ENCODE measurements at places on chromosomes 4 and X.

GRCh38 chr4:171947400-171947799 is 134.2 kb downstream of the GALNTL6 start:
- no peak for DNase-seq

- no peak for DNase-seq
Measured at GRCh38 chr4:36187723-36188333, 56.5 kb downstream of the ARAP2 start.

- no peak for DNase-seq
Measured at GRCh38 chr4:108714880-108715279, 48.0 kb downstream of the ETNPPL start.

- no peak for DNase-seq
Measured at GRCh38 chrX:41594634-41595033, 94.1 kb upstream of the GPR34 start.

DNA sequence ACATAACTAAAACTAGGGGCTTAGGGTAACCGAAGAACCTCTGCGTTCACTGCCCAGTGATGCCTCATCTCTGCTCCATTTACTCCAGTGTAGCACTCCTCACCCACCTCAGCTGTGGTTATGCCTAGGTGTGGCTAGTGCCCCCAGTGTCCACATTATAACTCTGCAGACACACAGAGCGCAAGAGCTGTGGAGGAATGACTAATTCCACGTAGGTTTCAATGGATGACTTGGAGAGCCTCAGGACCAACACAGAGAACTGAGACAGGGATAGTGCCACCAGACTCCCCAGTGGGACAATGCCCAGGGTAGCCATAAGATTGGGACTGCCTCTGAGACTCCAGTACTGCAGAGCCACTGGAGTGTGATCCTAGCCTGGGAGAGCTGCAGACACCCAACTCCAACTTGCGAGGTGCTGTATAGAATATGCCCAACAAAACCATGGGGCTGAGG is 542.4 kb upstream of the DIPK2B start:
- DNase-seq: peak; percentile 51

DNA sequence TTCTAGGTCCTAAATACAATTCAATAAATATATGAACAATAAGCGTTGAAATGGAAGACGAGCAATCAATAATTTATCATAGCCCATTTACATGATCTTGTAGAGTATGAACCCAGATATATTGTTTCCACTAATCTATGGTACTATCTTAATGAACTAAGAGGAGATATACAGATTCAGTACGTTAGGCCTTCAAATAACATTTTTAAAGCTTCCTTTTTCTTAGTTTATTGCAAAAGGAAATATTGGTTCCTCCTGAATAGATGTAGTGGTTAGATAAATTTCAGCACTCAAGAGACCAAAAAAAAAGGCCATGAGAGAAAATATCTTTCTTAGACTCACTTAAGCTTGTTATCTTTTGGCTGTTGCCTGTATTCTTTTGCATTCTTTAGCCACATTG is 147.5 kb upstream of the PITX2 start:
- no peak for DNase-seq

DNA sequence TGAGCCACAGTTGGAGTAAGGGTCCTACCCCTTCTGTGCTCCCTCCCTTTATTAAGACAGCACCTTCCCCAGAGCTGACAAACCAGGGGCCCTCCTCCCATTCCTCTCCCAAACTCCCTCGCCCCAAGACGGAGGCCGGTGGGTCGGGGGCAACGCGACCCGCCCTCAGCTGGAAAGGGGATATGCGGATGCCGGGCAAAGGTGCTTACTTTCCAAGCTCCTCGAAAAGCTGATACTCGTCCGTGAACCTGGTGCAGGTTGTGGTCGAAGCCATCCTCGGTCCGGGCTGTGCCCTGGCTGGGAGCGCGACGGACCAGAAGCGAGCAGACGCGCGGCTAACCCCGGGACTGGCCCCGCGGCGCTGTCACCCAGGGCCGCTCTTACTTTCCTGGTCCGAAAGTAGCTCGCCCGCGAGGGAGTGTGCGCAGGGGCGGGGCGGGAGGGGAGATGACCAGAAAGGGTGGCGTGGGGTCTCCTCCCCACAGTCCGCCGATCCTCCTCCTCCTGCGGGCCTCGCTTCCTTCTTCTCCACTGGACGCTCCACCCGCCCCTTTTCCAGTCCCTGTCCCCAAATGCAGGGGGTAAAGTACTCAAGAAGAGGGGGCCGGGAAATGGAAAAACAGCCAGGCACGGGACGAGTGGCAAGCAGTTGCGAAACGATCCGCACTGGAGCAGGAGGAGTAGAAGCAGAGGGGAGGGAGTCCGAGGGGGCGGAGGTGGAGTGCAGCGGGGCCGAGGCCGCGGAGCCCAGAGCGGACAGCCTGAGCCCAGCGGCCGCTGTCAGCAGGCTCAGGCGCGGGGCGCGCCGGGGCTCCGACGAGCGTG is 531 bp downstream of the CAMK2D start:
- DNase-seq: peak; percentile 76

DNA sequence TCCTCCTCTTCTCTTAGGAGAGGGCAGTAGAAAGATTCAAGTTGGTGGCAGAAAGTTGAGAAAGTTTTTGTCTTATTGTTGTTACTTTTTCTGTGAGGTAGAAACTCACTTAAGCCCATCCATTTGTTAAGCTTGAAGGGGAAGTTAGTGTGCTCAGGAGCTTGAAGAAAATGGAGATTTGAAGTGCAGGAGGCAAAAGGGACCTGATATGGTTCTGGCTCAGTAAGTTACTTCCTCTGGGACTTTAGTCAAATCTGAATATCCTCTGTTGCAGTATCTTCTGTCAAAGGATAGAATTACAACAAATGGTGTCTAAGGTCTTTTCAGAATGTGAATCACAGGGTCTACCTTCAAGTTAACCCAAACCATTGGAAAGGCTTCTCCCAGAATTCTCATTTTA is 46.2 kb downstream of the CXCL13 start:
- no peak for DNase-seq

DNA sequence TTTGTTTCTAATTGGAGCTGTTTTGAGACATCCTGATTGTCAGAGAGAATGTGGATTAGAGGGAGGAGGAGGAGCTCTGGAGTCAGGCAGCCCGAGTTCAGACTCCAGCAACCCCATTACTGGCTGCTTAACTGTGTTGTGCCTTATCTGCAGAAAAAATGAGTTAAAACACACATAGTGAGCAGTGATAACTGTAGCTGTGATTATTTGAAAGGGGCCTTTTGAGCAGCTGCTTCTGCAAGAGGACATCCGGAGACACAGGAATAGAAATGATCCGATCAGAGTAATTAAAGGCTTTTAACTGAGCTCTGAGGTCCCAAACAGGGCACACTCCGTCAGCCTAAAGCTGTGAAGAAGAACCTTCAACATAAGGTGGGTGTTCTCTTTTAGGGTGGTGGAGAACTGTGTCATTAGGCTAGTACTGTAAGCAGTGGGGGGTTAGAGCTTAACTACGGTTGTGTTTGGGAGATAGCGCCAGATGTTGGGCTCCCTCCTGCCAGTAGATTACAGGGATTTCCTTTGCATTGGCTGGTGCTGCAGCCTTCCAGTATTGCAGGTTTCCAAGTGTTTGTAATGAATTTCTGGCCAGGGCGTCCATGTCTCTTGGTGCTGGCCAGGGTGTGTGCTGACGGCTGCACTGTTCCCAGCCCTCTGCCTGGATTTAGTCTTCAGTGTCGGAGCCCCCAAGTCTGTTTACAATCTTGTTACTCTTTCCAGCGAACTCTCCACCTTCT is 24.3 kb downstream of the ADD1 start:
- no peak for DNase-seq

- no peak for DNase-seq
Measured at GRCh38 chrX:69618803-69619202, 2.9 kb downstream of the EDA start.

DNA sequence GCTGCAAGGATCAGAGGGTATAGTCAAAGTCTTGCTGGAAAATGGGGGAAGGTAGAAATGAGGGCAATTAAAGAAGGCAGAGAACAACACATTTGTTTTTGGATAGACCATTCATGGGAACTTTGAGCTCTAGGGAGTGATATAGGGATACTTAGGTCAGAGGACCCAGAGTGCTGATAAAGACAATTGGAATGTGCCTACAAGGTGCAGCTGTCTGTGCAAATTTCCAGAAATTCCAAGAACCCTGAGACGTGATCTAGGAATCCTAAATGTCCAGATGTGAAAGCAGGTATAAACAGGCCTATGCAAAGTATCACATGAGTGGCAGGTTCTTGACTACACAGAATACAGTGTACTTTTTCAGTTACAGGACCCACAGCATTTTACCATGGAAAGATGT is 24.2 kb downstream of the FNIP2 start:
- DNase-seq: no peak

DNA sequence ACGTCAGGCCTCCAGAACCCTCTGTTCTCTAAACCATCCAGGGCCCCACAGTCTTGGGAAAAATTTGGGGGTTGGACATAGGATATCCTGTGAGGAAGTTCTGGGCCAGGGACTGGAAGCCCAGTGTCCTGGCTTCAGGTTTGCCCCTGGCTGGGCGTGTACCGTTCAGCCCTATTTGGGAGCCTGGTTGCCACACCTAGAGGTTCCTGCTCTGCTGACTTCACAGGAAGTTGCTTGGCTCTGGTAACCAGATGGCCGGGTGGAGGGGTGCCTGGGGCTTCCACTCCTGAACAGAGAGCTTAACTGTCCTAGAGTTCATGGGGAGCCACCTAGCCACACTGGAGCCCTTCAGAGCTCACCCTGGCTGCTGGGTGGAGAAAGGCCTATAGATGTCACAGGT is 1.1 kb downstream of the TAFAZZIN start:
- no peak for DNase-seq

DNA sequence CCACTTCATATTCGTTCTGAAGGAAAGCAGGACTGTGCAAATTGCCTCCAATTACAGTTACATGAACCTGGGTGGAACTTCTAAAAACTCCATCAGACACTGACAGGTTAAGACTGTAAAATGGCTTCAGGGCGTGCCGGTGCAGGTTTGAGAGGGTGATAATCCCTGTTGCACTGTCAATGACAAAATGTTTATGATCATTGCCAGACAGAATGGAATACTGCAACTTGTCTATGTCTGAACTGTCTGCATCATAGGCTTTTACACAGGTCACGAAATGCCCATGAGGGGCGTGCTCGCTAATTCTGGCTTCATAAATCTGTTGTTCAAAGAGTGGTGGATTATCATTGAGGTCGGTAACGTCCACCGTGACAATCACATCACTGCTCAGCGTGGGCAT is 63.7 kb upstream of the MTNR1A start:
- DNase-seq: no peak

DNA sequence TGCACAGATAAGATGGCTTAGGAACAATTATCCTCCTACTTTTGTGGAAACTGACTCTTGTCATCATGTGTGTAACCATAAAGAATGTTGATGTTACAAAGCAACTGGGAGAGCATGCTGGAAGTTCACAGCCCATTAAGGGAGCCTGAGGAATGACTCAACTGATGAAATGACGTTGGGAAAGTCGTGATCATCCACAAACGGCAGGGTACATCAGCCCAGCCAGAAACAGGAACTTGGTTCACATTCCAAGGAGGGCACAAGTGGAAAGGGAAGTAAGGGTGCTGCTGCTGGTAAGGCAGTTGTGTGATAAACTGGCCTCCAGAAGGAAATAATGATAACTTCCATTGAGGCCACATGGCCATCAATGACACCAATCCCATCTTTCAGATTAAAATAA is 6.7 kb downstream of the TEC start:
- DNase-seq: no peak
